ENCODE measurements at places on chromosomes 12 and 14. TPM values are rescaled to one million over a fixed set of nuclear protein-coding genes. Genes with fewer than 3 reads are reported as not detected.
A peak's percentile ranks its signal among the peaks of the same experiment; 100 is the strongest.

- peak; percentile 80 for DNase-seq
These were observed 42.8 kb downstream of the TSPAN9 start for GRCh38 chr12:3119756-3120601.

ANKS1B gene
- total RNA-seq, result 2.2 TPM

SIX6 gene
- total RNA-seq, result not detected

- DNase-seq, result peak; percentile 89
These were observed 88.6 kb downstream of the EPS8 start for GRCh38 chr12:15700595-15700994.

RHOJ gene
- total RNA-seq, result 3.8 TPM

DNA sequence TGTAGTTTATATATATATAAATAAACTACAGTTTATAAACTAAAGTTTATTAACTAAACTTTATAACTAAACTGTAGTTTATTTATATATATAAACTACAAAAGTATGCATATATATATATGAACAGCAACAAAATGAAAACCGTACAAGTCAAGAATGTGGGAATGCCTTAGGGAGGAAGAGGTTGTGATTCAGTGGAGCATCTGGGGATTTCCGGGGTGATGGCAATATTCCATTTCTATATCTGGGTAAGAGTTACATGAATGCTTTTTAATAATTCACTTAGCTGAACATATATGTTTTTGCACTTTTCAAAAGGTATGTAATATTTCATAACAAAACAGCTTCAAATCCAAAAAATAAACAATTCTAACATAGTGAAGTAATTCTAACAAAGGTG lies 30.1 kb upstream of the CAND1 start:
- DNase-seq, result no peak

GRCh38 chr12:113222730-113223531 lies 1.7 kb downstream of the TPCN1 start:
- DNase-seq, result peak; percentile 92

DNA sequence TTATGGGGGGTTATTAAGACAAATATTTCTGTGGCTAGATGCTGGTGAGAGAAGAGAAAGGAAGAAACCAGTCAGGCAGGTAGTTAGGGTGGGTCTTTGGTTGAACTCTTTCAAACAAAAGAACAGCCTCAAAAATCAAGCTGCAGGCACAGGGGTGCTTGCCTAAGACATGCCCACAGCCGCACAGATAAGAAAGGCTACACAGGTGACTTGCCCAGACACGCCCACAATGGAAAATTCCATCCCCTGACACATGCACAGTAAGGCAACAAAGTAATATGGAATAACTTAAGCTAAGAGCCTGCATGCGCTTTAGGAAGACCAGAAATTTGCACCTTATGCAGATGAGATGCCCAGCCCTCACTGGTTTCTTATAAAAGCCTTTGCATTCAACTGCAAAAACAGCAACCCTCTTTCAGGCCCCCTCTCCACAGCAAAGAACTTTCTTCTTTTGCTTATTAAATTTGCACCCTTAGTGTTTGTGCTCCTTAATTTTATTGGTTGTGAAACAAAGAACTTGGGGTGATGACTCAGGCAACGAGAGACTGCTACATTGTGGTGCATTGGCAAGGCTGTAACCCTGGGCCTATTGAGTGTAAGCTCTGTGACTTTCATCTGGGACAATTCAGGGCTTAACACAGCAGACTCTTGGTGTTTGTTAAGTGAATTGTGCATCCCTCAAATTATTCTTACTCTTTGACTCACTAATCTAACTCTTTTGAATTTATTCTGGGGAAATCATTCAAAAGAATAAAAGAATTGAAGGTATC lies 149.4 kb downstream of the RPAP3 start:
- DNase-seq, result no peak

DNA sequence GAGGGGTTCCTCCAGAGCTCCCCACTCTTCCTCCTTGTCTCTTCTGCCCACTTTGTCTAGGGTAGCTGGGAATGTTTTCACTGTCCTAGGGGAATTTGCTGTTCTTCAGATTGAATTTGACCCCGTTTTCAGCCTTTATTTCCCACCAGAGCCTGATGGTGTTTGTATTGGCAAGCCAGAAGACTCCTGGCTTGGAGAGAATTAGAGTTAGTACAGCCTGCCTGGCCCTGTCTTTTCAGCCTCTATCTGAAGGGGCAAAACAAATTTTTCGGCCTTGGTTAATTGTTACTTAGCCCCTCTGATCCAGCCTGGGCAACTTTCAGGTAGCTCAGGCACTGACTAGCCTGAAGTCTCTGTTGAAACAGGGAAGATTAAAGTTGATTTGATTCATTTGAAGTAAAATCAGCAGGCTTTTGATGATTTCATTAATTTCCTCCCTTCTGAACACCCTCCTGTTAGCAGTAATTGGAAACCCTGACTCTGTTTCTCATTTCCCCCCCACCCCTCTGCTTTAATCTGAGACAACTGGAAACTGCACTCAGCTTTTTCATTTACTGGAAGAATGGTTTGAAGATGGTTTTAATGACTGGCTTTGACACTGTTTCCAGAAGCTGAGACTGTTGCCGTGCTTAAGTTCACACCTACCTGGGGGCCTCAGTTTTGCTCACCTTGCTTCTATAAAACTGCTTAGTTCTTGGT lies 63.3 kb downstream of the SUSD6 start:
- DNase-seq, result peak; percentile 56

GRCh38 chr12:101925361-101925760 lies 48.0 kb downstream of the DRAM1 start:
- peak; percentile 92 for DNase-seq

DNA sequence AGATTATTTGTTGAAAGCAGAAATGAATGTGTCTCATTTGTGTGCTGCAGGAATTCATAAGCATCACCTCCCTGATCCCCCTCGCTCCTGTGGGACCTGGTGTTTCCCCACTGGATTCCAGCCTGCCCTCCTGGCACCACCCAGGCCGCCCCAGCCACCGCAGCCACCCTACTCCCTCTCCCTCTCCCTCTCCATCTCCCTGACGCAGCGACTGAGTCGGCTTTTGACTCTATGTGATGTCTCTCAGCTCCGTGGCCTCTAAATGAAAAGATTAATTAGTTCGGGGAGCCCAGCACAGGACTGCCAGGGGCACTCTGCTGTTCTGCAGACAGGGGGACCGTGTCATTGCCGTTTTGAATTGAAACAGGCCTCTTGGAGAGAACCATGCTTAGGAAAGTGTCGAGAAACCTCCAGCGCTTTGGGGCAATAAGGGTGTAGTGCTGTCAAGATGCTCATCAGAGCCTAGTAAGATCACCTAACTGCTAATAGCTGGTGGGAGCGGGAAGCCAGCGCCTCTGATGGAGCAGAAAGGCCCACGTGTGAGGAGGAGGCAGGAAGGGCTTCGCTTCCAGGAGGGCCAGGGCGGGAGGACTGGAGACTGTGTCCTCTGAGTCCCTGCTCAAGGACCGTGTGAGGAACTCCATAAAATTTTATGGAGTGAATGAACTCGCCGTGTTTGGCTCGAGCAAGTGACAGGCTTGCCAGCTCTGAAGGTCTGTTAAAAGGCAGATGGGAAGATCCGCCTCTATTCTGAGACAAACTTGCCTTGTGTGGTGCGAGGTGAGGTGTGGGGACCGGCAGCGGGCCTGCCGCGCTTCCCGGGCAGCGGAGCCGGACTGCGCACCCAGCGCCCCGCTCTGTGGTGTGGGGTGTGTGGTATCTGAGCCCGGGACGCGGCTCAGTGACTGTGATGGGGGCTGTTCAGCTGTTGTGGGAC lies 157.4 kb upstream of the C14orf180 start:
- peak; percentile 42 for DNase-seq

- no peak for DNase-seq
These were observed 13.4 kb upstream of the NIN start for GRCh38 chr14:50844391-50844790.

DNA sequence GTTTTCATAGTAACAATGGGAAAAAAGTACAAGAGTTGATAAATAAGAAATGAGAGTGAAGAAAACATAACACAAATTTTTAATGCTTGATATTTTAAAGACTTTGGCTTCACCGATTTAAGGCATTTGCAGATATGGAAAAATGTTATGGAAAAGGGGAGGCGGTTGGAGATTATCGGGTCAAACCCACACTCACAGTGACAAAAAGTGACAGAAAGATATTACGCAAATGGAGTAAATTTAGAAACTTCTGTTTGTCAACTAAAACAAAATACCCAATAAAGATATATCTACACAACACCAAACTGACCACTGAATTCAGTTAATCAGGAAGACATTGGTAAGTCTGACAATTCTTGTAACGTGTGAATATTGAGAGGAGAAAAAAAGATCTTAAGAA lies 2.5 kb downstream of the PPP1R12A start:
- DNase-seq, result no peak

DNA sequence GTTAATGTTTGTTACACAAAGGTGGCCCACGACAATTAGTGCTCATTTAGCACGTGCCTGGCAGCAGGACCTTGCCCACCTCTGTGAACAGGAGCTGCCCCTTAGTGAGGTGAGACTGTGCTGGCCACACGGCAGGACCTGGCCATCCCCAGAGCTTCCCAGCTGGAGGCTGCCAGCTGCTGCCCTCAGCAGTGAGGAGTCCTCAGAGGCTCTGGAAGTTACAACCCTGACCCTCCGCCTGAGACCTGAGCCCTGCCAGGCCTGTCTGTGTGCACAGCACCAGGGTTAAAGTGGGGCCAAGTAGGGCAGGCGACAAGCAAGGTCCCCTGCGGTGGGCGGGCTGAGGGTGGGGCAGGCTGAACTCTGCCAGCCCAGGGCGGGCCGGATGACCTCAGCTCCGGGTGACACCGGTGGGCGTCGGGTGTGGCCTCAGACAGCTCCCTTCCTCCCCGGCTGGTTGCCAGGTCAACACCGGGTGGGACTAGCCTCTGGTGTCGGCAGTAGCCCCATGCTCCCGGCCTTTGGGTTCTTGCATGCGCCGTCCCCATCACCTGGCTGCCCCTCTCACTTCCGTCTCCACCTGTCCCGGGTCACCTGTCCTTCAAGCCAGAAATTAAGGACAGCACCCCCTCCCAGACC lies 9.2 kb upstream of the LBHD2 start:
- peak; percentile 88 for DNase-seq

FAM234B gene
- 5.6 TPM for total RNA-seq

DNA sequence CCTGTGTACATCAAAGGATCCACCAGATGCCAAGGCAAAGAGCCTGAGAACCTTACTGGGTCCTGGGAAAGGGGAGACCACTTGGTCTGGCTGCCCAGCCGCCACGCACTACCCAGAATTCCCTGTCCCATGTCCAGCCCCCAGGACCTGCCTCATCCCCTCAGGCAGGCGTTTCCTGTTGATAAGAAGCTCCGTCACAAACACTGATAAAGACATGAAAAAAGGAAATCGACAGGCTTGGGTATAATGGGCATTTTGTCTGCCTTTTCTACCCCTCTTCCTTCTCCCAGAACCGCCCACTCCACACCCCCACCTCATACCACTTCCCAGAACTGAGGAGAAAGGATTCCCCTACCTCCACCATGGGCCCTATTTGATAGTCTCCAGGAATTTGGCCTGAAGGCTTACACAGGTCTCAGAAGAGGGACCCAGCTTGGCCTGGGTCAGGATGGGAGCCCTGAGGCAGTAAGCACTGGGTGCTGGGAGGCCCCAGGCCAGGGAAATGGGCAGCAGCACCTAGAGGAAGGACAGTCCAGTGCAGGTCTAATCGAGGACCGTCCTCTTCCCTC lies 18.8 kb downstream of the ACVRL1 start:
- DNase-seq, result no peak

FZD10 gene
- not detected for total RNA-seq

SLC10A1 gene
- not detected for total RNA-seq

GRCh38 chr14:52269982-52270381 lies 2.5 kb downstream of the PTGDR start:
- no peak for DNase-seq

RFC5 gene
- 10.0 TPM for total RNA-seq

Data from osteoblast (primary cell).